Stimulated activated CD4-positive, alpha-beta T cell treated with anti-CD3 and anti-CD28 coated beads, Interleukin-2, amount 100 ng/mL, for 24 hours (primary cell): ENCODE measurements at places on chromosomes 7 and 10.

DNA sequence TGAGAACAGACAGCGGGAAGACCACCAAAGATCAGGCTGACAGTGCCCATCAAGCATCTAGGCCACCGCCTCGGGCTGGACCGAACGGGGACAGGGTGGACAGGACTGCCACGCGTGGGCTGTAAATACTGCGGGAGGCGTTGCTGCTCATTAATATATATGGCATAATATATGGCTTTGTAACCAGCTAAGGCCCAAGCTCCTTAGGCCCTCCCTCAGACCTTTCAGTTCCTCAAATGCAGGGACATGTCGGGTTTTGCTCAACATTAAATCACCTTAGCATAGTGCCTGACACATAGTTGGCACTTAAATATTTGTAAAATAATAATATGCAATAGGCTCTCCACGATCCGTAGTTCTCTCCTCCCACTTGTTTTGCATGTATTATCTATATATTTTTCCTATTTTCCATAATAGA is 402 bp upstream of the TMEM168 start:
- DNase-seq: no peak

- DNase-seq: no peak
Observed at GRCh38 chr10:116154651-116155050, 118.4 kb downstream of the GFRA1 start.

DNA sequence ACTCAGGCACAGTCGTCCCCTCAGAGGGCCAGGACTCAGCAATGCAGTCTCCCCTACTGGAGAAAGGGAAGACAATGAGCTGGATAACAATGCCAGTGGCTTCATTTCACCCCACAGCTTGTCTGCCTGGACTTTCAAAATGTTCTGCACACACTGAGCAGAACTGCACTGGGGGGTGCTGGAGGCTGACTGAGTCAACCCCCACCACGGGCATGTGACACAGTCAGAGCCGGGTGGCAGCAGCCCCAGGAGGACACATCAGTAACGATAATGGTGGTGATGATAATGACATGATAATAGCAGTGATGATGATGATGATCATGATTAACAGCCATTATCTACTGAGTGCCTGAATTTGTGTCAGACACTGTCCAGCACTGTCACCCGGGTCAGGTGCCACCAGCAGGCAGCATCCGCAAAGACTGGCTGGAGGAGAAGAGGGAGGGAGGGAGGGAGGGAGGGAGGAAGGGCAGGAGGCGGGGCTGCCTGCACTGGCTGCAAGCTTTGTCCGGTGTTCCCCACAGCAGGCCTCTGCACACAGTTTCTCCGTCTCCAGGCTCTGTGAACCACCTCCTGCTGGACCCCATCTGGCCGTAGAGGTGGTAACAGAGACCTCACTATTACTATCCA is 67.4 kb downstream of the PLXNA4 start:
- DNase-seq: no peak

DNA sequence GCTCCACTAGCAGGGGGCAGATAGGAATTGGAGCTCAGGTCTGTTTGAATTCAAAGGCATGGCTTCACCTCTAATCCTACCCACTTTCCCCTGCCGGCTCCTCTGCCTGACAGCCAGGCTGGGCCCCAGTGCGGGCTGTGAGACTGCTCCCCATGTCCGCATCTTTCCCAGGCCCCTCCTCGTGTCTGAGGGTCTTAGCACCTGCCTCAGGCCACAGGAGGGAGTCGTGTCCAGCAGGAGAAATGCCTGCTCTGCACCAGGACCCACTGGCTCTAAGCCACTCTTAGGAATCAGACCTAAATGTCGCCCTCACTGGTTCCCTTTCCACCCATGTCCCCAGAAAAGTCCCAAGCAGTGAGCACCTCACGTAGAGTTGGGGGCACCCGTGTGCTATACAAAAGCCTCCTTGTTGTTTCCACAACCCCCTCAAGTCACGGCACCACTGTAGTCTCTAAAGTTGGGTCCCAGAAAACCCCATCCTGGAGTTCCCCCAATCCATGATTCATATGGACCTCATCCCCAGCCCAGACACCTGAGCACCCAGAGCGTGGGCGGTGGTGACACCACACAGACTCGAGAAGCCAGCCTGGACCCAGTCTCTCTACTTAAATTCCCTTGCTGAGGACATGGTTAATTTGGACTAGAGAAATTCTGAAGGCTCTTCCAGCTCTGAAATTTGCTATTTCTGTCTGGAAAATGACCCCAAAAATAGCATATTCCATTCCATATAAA is 466.4 kb upstream of the ZMIZ1 start:
- no peak for DNase-seq

DNA sequence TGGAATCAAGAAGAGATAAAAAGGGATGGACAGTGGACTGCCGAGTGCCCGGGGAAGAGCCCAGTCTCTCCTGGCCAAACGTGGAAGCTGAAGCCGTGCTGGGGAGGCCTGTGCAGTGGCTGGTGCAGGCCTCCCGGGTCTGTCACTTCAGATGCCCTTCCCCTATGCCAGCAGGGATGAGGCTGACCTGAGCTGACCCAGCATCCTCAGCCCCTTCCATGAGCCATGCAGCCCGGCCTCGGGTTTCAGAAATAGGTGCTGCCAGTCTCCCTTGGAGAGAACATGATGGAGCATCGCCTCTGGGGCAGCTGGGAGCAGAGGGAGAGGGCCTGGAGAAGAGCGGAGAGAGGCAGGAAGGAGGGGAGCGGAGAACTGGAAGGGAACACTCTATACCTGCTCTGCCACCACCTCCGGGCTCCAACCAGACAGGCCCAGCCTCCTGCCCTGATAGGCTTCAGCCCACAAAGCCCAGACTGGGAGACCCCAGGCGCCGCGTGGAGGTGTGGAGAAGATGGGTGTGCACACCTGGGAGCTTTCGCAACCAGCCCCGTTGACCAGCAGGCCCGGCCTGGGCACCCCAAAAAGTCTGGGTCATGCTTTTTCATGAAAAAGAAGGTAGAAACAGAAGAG is 68.6 kb upstream of the PPP2R2D start:
- no peak for DNase-seq

DNA sequence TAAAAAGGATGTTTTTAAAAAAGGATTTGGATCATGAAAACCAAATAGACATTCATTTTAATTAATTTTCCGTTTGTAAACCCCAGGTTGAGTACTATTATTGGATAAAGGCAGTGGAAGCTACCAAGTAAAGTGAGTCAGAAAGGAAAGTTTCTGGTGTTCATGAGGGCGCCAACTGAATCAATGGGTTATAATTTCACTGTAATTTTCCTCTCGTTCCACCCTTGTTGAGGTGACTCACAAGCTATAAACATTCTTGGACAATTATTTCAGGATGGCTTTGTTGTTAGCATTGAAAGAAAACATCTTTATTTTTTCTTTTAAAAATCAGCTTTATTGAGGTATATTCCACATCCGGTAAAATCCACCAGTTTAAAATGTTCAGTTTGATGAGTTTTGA is 5.1 kb upstream of the FAM133B start:
- no peak for DNase-seq

DNA sequence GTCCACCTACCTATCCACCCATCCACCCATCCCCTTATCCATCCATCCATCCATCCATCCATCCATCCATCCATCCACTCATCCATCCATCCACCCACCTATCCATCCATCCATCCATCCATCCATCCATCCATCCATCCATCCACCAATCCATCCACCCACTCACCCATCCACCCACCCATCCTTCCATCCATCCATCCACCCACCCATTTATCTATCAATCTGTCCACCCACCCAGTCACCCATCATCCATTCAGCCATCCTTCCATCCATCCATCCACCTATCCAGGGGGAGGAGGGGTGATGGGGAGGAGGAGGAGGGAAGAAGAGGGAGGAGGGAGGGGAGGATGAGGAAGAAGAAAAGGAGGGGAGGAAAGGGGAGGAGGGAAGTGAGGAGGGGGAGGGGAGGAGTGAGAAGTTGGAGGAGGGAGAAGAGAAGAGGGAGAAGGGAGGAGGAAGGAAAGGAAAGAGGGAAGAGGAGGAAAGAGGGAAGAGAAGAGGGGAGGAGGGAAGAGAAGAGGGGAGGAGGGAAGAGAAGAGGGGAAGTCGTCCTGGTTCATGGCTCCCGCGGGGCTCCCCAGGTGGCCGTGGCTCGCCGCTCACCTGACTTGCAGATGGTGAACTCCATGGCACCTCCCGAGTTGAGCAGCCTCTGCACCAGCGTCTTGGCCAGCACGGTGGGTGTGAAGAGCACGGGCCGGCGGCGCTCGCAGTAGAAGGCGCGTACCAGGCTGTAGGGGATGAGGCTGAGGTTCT is 68.8 kb upstream of the GNA12 start:
- DNase-seq: no peak

DNA sequence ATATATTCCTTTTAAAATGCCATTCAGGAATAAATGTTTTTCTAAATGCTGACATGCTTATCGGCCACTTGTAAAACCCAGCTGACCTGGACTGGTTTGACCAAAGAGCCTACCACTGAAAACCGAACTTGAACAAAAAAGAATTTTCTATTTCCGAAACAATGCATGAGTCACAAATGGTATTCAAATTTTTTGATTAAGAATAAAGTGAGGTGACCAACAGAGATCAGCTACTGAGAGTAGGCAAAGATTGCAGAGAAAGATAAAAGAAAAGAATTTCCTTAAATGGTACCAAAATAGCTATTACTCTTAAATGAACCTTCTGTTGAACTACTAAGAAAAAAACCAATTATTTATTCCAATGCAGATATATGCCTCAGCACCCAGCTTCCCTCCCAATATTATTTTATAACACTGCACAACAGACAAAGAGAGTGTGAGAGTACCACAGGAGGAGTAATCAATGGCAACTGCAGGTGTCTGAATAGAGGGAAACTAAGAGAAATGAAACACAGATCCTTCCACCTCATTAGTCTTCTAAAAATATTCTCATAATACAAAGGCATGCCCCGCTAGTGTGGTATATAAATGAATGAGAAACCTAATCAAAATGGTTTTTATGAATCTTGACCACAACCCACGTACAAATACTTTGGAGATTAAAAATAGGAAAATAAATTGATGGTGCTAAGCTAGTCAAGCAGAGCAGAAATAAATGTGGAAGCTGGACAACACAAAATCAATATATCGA is 20.1 kb downstream of the OSBPL3 start:
- DNase-seq: no peak

GRCh38 chr7:149680331-149681025 is 92.9 kb downstream of the ZNF467 start:
- DNase-seq: no peak

GRCh38 chr7:2692543-2692942 is 4.5 kb downstream of the AMZ1 start:
- no peak for DNase-seq

GRCh38 chr10:86601956-86602602 is 52.3 kb upstream of the OPN4 start:
- no peak for DNase-seq

DNA sequence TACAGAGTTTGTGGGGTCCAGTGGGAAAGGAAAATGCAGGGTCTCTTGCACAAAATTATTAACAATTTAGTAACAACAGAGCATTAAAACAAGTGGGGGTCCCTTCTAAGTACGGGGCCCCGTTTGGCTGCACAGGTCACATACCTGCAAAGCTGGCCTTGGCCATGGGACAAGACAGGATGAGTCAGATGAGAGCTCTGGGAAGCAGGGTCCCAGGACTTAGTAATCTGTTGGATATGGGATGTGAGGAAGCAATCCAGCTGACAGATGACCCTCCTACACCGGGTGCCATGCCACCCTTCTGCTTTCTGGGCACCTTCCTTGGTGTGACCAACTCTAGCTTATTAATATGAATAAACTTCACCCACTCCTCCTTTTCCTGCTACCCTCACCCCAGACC is 3.2 kb upstream of the DUSP5 start:
- DNase-seq: no peak

DNA sequence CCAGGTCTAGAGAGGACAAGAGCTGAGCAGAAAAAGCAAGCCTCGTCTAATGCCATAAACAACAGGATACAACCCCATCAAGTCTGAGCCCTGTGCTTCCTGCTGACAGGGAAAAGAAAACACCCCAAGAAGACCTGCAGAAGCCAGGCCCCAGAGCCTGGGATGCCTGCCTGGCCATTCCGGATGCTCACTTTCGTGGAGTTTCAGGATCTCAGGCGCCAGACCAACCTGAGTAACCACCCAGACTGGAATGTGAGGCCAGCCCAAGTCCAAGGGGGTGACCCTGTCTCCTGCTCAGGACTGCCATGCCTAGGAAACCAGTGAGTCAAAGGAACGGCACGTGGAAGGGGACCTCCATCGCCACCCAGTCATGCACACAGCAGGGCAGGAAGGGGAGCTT is 74.3 kb downstream of the PLXNA4 start:
- no peak for DNase-seq

- DNase-seq: no peak
Observed at GRCh38 chr10:118116715-118117449, 70.1 kb upstream of the RAB11FIP2 start.
